Fibroblast of upper back skin (primary cell): ENCODE measurements at places on chromosomes 6 and 20.

GRCh38 chr6:31142361-31142761 lies 3.5 kb upstream of the PSORS1C2 start:
- no peak for DNase-seq

DNA sequence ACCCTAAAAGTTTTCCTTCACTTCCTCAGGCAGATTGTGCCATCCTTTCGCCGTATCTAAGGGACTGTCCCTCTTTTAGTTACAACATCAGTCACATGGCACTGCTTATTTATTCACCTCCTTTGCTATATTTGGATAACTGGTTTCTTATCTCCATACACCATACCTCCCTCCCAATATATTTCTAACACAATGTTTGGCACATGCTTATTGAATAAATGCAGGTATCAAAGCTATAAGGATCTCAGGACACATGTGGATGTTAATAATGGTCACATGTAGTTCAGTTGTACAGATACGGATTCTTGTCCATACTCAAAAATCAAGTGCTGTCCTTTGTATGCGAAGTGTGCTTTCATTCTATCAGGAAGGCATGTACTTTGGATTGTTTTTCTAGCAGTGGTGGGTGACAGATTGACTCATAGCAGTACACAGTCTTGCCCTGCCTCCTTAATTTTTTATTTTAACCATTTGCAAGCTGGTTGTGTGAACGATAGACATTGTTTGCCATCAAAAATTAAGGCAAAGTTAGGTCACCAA lies 407.1 kb upstream of the RUNX2 start:
- DNase-seq, result no peak

GRCh38 chr20:39489986-39490560 lies 527.9 kb downstream of the DHX35 start:
- no peak for DNase-seq

DNA sequence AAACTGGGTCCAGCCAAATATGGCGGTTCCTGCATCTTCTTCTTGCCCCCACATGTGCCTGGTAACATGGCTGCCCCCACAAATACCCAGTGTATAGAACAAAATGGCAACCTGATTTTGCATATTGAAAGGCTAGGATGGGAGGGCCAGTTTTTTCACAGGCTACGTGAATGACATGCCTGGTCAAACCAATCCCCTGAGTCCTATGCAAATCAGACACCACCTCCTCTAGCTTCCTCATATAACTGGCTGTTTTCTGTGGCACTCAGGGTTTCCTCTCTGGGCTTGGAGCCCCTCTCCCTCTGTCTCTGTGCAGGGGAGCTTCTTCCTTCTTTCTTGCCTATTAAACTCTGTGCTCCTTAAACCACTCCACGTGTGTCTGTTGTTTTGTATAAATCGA lies 372.1 kb downstream of the KIF16B start:
- no peak for DNase-seq

DNA sequence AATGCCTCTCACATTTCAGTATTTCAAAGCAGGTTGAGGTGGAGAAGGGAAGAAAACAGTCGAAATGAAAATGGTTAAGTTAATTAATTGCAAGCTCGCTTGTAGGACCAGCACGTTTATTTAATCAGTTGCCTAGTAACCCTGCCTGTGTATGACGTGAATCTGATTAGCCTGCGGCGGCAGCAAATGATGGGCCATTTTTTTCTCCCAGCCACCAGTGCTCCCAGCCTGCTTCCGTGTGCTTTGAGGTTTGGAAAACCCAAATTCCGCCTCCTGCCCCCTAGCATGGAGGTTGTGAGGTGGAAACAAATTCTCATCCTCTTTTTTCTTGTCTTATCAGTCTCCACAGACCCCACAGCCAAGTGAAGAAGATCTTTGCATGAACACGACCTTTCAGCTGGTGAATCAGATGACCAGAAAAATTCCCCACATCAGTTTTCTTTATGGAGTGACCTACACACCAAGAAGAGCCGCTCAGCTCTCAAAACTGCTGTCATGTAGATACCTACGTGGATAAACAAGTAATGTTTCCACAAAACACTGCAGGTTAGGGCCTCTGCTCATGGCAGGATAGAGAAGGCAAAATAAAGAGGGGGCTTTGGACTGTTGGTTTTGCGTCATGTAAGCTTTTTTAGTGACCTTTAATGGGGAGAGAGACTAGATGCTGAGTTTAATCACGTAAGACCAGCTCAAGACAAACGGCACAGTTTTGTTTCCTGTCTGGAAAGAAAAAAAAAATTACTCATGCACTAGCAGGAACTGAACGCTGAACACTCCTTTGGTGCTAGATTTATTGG lies 572.9 kb upstream of the NOX3 start:
- DNase-seq, result peak; percentile 25

DNA sequence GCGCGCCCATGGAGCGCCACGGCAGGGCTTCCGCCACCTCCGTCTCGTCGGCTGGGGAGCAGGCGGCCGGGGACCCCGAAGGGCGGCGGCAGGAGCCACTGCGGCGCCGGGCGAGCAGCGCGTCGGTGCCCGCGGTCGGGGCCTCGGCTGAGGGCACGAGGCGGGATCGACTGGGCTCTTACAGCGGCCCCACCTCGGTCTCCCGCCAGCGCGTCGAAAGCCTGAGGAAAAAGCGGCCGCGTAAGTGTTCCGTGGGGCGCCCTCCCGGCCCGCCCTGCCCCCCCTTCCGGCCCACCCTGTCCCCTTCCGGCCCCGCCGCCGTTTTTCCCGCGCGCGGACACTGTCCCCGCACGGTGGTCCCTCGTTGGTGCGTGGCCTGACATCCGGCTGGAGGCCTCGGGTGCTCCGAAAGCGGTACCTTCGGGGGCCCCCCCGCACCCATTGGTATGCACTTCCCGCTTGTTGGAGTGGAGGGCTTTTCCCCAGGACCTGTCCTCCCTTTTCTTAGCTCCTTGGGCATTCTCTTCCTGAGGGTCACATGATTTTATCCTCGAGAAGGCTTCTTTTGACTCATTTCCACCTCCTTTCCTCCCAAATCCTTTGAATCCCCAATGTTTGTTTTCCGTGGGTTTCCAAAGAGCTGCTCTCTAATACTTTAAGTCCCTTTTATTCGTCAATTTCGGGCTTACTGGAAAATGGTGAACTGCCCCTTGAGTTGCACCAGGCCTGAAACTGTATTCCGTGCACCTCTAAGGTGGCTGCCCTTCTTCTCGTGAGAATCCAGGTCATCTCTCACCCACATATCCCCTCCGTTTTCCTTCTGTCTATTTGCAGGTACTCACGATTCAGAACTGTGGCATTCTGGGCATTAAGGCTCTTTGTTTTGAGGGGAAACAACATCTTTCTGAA lies 556 bp downstream of the PANK2 start:
- no peak for DNase-seq

- peak; percentile 32 for DNase-seq
Measured at GRCh38 chr6:110882274-110882619, 7.7 kb downstream of the AMD1 start.

DNA sequence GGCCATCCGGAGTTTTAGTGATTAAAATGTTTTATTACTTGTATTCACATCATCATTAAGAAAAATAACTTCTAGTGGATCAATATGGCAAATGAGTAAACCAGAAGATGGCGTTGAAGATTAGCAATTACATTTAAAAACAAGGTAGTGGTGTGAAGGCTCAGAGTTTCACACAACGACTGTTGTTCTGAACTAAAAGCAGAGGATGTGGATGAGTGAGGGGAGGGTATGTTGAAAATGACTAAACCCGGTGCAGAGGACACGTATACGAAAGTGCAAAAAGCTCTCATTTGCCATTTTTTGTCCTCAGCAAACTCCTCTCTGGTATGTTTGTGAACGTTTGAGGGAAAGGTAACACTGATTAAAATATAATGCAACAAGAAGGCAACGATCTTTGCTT lies 1.9 kb upstream of the IRF4 start:
- no peak for DNase-seq

GRCh38 chr20:676315-676937 lies 824 bp upstream of the SCRT2 start:
- DNase-seq, result no peak

DNA sequence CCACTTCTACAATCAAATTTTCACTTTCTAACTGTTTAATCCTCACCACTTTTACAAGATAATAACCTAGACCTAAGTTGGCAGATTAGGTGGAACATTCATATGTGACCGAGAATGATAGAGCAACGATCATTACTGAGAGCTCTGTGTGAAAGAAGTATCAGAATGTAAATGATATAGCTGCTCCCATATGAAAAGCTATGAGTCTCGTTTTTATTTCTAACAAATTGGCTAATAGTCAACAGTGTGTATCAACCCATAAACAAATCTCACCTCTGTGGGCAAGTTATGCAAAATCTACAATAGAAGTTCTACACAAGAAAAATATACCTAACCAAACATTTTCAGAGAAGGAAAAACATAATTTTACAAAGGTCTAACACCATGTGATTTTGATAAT lies 3.7 kb downstream of the LGSN start:
- no peak for DNase-seq

- DNase-seq, result peak; percentile 76
Measured at GRCh38 chr6:155245831-155246230, 18.0 kb upstream of the CLDN20 start.

DNA sequence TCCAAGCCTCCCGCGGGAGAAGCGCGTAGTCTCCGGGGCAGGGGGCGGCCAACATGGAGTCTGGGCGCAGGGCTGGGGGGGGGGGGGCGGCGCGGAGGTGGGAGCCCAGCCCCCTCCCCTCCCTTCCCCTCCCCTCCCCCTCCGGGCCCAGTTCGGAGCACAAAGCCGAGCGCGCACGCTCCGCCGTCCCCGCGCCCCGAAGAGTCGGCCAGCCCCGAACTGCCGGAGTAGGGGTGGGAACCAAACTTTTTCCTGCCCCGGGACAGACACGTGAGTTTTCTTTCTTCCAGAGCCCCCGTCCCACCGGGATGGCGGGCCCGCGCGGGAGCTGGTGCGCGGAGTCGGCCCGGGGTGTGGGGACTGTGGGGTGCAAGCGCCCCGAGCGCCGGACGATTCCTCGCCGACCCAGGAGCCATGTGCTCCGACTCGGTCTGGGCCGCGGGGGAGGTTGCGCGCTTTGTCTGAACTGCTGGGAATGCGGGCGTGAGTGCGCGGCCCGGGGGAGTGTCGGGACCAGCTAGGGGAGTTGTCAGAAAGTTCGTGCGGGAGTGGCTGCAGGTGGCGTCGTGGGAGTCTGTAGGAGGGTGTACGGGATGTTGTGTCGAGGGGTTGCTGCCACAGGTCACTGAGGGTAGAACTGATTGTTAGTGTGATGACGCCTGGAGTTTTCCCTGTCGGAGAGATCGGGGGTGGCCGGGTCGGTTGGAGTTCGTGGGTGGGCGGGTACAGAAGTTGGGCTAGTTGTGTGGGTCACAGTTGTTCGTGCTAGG lies 1.2 kb downstream of the TGIF2 start:
- DNase-seq, result peak; percentile 35

DNA sequence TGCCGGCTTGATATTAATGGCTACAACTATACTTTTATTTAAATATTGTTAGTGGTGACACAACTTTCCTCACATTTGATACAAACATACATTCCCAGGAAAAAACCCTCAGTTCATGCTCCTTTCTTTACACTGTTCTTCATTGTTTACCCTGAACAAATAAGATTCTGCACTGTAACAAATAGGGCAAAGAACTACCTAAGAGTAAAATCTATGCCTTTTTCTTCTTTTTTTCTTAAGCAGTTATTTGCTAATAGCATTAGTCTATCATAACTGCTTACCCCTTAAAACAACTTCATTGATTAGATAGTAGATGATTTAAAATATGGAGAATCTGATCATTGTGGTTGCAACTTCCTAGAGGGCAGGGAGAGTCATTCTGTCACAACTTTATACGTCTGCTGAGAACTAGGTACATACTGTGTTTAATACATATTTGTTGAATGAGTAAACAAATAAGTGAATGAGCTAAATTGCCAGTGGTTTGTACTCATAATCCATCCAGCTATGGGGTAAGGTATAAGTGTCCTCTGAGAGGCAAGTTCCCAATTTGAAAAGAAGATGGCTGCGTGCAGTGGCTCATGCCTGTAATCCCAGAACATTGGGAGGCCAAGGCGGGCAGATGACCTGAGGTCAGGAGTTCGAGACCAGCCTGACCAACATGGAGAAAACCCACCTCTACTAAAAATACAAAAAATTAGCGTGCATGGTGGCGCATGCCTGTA lies 161.0 kb downstream of the CDK19 start:
- DNase-seq, result no peak

DNA sequence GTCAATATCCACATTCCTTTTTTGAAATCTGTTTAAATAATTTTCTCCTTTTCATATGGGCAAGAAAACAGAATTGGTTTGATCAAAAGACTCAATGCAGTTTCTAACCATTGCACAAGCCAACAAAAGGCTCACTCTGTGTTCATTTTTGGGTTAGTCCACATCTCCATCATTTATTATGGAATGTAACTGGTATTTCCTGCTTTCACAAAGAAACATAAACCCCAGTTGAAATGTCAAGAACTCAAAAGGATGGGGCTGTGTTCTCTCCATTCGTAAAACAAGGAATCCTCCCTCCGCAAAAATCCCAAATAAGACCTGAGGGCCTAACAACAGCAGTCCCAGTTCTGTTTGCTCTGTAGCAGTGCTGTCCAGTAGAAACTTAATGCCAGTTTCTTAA lies 420.9 kb downstream of the GJA1 start:
- DNase-seq, result peak; percentile 87

GRCh38 chr6:33112148-33112547 lies 36.4 kb downstream of the HLA-DPB1 start:
- DNase-seq, result peak; percentile 40

GRCh38 chr20:53713328-53714056 lies 119.9 kb upstream of the ZNF217 start:
- no peak for DNase-seq

DNA sequence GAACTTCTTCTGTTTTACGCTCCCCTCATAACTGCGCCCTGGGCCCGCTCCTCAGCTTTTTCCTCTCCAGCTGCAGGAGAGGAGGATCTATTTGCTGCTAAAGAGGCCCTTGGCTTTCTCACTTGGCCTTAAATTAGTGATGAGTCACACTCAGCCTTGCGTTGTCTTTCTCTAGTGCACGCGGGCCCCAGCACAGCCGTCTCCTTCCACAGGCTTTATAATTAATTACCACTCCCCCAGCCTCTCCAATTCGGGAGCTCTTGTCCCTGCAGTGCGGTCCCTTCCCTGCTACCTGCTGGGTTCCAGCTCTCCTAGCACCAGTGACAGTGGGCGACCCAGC lies 25.2 kb downstream of the PACSIN1 start:
- DNase-seq, result peak; percentile 44

- no peak for DNase-seq
Measured at GRCh38 chr20:36540551-36541211, 638 bp upstream of the MYL9 start.

- no peak for DNase-seq
Measured at GRCh38 chr20:11197851-11198250, 524.1 kb upstream of the JAG1 start.
